NCI-H1694 (cell line): ENCODE measurements at places on chromosomes 12 and 14.

DNA sequence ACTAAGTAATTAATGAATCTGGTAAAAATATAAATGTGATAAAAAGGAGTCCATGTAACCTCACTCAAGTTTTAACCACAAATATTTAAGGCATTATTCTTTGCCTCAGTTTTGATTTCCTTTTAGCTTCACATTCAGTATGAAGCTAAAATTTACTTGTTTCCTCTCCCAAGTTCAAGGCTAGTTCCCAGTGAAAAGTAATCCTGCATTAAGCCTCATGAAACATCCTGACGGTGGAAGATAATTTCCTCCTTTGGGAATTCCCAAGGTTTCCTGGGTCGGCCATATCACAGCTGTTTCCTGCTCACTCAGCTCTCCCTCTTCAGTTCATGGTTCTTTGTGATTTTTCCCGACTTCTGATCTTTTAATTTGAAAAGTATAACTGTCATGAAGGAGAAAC, 1256.8 kb upstream of the FLRT2 start:
- no peak for DNase-seq

GRCh38 chr14:20048202-20048601, 11.6 kb upstream of the OR4L1 start:
- no peak for DNase-seq

- no peak for DNase-seq
Observed at GRCh38 chr12:123995023-123995748, 22.2 kb downstream of the ZNF664 start.

- DNase-seq, result peak; percentile 55
Observed at GRCh38 chr12:81644503-81644902, 114.6 kb downstream of the PPFIA2 start.

DNA sequence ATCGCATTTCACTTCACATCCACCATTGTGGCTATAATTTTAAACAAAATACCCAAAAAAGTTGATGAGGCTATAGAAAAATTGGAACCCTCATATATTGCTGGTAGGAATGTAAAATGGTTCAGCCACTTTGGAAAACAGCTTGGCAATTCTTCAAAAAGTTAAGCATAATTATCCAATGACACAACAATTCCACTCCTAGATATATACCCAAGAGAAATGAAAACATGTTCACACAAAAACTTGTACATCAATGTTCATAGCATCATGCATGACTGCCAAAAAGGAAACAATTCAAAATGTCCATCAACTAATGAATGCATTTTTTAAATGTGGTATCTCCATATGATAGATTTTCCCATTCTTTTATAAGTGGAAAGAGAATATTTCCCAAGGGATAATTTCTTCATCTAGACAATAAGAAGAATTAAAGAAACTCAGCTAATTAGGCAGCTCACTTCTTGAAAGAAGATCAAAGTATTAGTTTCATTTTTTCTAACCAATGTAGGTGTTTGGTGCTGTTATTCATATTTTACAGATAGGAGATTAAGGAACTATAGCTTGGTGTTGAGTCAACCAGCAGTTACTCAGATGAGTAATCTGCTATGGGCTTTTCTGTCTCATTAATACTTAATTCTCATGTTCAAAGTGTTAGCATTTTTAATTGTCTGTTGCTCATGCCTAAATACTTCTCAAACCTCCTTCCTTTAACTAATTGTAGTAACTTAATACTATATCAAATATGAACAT, 32.8 kb downstream of the YEATS4 start:
- DNase-seq, result no peak

- no peak for DNase-seq
Observed at GRCh38 chr14:99183311-99183710, 88.7 kb downstream of the BCL11B start.

- no peak for DNase-seq
Observed at GRCh38 chr12:115388139-115388538, 704.2 kb upstream of the TBX3 start.

- DNase-seq, result no peak
Observed at GRCh38 chr14:89669193-89669592, 252.2 kb upstream of the FOXN3 start.

DNA sequence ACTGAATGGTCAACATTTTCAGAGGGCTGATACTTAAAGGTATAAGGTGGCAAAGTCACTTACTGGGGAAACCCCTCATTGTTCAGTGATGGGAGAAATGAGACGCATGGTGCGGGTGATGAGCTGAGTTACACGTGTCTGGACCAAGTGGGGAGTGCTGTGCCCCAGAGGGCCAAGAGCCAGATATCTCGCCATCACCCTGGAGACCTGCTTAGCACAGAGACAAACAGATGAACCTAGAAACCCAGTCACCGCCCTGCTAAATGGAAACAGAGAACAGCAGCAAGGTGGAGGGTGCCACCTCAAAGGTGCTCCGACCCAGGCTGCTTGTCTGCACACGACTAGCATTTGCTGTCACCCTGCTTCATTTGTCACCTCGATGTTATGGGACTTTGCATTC, 92.4 kb downstream of the RBM19 start:
- DNase-seq, result no peak

DNA sequence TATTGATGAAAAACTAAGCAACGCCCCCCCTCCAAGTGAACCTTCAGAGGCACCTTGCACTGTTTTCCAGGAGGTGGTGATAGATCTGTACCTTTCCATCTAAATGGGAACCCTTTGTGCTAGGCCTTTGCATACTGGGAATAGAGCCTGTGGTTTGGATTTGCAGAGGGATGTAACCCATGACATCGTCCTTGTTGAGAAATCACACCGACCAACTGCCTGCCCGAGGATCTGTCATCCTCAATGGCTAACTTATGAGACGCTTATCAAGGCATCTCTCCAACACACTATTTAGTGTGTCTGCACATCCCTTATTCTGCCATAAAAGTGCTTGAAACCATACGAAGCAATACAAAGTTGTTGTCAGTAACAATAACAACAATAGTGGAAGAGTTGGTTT, 22.9 kb downstream of the NTN4 start:
- no peak for DNase-seq

DNA sequence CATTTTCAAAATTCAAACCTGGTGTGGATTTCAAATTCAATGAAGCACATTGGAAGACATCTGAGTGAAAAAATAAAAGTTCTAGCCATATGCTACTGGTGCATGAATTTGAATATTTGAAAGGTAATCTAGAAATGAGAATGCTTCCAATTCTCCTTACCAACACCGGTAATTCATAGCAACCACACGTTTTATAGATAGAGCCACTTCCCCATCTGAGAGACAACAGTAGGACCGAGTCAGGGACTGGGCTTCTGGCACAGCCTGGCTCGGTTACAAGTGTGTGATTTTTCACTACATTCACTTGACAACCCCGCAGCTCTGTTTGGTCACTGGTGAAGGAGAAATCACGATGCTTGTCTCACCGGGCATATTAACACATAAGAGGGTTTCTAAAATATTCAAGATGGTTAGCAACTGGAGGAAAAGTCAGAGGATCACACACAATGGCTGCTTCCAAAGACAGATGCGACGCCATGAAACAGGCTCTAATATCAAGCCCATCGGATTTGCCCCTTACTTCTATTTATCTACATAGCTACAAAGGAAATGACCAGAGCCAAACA, 86.5 kb upstream of the FOXN3 start:
- no peak for DNase-seq

DNA sequence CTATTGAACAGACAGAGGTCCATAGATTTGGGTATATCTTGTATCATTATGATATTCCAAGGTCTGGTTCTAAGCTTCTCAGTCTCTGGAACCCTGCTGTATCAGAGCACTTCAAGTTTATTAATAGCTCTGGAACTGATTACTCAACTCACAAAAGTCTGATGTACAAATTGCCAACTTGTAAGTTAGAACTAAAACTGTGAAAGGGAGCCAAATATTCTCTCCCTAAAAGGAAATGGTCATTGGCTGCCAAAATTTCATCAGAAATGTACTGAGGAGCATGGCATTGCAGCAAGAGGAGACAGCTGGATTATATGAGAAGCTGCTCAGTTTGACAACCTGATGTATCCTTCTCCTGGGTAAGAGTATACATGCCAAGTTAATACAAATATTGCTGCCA, 828.8 kb upstream of the SEL1L start:
- DNase-seq, result no peak
